Central memory CD8-positive, alpha-beta T cell (primary cell): ENCODE measurements at places on chromosomes 16 and 17.

DNA sequence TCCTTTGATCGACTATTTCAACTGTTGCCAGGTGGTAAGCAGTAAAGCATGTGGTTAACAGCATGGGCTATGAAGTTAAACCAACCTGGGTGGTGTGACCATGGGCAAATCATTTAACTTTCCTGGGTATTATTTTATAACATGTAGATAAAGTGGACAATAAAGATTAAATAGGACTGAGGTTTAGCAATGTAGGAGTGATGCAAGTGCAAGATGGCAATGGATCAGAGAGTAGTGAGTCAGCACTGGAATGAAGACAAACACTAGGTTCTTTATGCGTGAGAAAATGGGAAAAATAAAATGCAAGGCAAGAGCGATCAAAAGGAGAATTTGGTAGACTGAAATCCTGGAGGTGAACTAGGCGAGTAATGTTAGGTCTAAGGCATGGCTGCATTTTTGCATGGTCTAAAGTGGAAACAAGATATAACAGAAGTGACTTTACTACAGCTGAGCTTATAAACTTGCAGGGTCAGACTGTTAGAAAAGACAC, 222.4 kb upstream of the AXIN2 start:
- no peaks in the 10 kb centered on the region for H3K4me1 ChIP-seq
- H3K27me3 ChIP-seq, result peaks cover 20% of the 10 kb centered on the region
- no peak overlapping the region for H3K27ac ChIP-seq
- no peak overlapping the region for H3K4me3 ChIP-seq

DNA sequence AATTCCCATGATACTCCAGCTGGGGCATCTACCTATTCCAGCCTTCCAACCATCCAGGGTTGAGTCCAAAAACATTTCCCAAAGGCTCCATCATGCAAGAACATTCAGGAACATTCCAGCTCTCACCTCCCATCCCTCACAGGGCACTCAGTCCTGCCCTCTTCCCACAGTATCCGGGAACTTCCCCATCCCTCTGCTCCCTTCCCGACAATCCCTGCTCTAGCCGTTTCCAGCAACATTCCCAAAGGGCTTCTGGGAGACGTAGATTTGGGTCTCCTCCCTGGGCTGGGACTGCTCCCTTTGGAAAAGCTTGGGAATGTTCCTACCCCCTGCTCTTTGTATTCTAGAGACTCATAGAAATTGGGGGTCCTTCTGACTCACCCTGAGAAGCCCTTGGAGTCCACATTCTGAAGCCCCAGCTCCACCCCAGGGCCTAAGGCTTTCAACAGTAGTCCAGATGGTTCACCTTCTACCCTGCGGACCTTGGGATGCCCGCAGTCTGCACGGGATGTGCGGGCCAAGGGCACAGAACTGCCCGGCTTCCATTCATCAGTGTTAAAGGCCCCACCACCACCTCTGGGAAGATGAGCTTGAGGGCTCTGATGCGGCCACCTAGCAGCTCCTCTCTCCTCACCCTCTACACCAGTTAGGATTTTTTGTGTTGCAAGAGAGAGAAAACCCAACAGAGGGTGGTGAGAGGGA, 25.4 kb downstream of the NGFR start:
- H3K4me1 ChIP-seq, result peaks cover 6% of the 10 kb centered on the region
- H3K27ac ChIP-seq, result no peak overlapping the region
- H3K36me3 ChIP-seq, result peaks cover 4% of the 10 kb centered on the region
- H3K4me3 ChIP-seq, result no peak overlapping the region
- peaks cover 35% of the 10 kb centered on the region for H3K27me3 ChIP-seq

DNA sequence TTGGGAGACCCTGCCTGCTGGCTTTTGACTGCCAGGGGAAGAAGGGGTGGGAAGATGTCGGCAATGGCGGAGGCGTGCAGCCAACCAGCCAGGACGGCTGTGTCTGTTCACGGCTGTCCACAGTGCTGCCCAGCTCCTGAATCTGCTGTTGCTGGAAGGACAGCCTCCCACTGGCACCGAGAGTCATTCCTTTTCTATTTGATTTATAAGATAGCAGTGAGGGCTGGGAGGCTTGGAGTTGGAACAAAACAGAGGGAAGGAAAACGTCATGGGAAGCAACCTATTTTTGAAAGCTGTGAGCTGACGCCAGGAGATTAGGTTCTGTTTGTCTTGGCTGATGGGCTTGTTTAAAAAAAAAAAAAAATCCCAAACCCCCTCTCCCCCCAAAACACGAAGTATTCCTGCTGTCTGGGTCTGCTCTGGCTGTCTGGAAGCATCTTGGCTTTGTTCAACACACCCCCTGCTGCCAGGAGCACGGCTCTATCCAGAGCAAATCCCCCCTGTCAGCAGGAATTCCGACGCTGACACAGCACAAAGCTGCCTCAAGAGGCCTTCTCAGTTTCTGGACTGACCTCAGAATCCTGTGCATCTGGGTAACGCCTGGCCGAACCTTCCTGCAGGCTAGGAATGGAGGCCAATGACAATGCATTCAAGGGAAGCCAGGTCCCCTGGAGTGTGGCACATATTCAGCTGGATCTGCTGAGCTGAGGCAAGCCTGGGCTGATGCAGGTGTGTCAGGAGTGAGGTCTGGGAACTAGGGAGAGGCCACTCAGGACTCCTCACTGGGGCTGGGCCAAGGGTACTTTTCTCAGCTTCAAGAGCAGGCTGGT, 41.0 kb upstream of the SREBF1 start:
- H3K27me3 ChIP-seq, result no peaks in the 10 kb centered on the region
- H3K36me3 ChIP-seq, result peaks cover 18% of the 10 kb centered on the region
- no peak overlapping the region for H3K4me3 ChIP-seq
- no peak for DNase-seq
- H3K27ac ChIP-seq, result no peak overlapping the region

GRCh38 chr16:23691483-23692189, 12.9 kb downstream of the PLK1 start:
- DNase-seq, result no peak
- no peak overlapping the region for H3K4me3 ChIP-seq
- peaks cover 7% of the 10 kb centered on the region for H3K36me3 ChIP-seq
- no peak overlapping the region for H3K27ac ChIP-seq

- DNase-seq, result no peak
- H3K36me3 ChIP-seq, result peaks cover 28% of the 10 kb centered on the region
- no peak overlapping the region for H3K4me3 ChIP-seq
- peaks cover 39% of the 10 kb centered on the region for H3K4me1 ChIP-seq
Measured at GRCh38 chr17:46212634-46213435, 19.6 kb upstream of the KANSL1 start.

- DNase-seq, result no peak
- H3K36me3 ChIP-seq, result peaks cover 38% of the 10 kb centered on the region
- peak overlapping the region; percentile 96 for H3K27ac ChIP-seq
- peak overlapping the region; percentile 99 for H3K4me3 ChIP-seq
- peaks cover 70% of the 10 kb centered on the region for H3K4me1 ChIP-seq
- no peaks in the 10 kb centered on the region for H3K27me3 ChIP-seq
Measured at GRCh38 chr17:46192189-46192438, 1.1 kb downstream of the KANSL1 start.

GRCh38 chr17:51052235-51052634, 68.4 kb downstream of the SPAG9 start:
- H3K27me3 ChIP-seq, result no peaks in the 10 kb centered on the region
- no peak overlapping the region for H3K27ac ChIP-seq
- DNase-seq, result no peak

GRCh38 chr17:78374189-78374588, 4.3 kb upstream of the PGS1 start:
- no peaks in the 10 kb centered on the region for H3K27me3 ChIP-seq
- H3K4me1 ChIP-seq, result peaks cover 5% of the 10 kb centered on the region
- DNase-seq, result no peak
- no peak overlapping the region for H3K27ac ChIP-seq

GRCh38 chr17:9038380-9038779, 17.1 kb downstream of the NTN1 start:
- H3K27ac ChIP-seq, result no peak overlapping the region
- peaks cover 3% of the 10 kb centered on the region for H3K36me3 ChIP-seq
- H3K4me1 ChIP-seq, result no peaks in the 10 kb centered on the region

- H3K36me3 ChIP-seq, result peaks cover 32% of the 10 kb centered on the region
- DNase-seq, result no peak
- peaks cover 49% of the 10 kb centered on the region for H3K4me1 ChIP-seq
- H3K27me3 ChIP-seq, result no peaks in the 10 kb centered on the region
- H3K27ac ChIP-seq, result peak overlapping the region; percentile 38
- H3K4me3 ChIP-seq, result no peak overlapping the region
Measured at GRCh38 chr17:77145612-77146245, 5.0 kb downstream of the SEC14L1 start.

DNA sequence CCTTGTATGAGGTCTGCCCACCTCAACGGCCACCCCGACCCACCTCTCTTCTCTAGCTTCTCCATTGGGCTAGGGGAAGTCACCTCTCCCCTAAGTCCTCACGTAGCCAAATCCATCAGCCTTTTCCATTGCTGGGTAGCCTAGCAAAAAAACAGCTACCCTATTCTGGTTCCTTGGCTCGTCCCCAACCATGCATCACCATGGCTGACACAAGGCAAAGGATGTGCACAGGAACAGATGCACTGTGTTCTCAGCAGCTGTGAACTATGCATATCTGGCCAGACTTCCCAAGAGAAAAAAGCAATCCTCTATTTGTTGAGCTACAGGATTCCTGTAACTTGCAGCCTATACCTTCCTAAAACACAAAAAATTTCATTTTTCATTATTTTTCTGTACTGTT, 22.0 kb upstream of the FLCN start:
- no peaks in the 10 kb centered on the region for H3K27me3 ChIP-seq
- no peaks in the 10 kb centered on the region for H3K4me1 ChIP-seq
- DNase-seq, result no peak
- peaks cover 74% of the 10 kb centered on the region for H3K36me3 ChIP-seq
- H3K4me3 ChIP-seq, result no peak overlapping the region

GRCh38 chr17:64431534-64431933, 17.4 kb upstream of the MILR1 start:
- no peak overlapping the region for H3K4me3 ChIP-seq
- H3K27ac ChIP-seq, result no peak overlapping the region
- H3K36me3 ChIP-seq, result no peaks in the 10 kb centered on the region
- H3K4me1 ChIP-seq, result no peaks in the 10 kb centered on the region
- H3K27me3 ChIP-seq, result peaks cover 5% of the 10 kb centered on the region
- no peak for DNase-seq

DNA sequence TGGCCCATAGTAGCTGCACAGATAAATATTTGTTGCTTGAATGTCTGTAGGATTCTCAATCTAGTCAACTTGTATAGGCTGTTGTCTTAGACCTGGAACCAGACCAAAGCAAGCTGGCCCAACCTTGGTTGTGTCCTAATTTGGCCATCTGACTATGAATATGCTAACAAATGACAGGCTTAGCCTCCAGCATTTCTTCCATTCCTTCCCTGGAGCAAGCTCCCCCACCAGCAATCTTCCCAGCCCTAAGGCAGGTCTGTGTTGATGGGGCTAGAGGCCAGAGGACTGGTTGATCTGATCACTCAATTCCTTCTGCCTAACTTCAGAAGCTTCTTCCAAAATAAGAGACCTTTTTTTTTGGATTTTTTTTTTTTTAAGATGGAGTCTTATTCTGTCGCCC, 9.4 kb upstream of the PHOSPHO1 start:
- H3K36me3 ChIP-seq, result no peaks in the 10 kb centered on the region
- H3K27me3 ChIP-seq, result no peaks in the 10 kb centered on the region
- H3K4me1 ChIP-seq, result no peaks in the 10 kb centered on the region
- no peak overlapping the region for H3K27ac ChIP-seq

DNA sequence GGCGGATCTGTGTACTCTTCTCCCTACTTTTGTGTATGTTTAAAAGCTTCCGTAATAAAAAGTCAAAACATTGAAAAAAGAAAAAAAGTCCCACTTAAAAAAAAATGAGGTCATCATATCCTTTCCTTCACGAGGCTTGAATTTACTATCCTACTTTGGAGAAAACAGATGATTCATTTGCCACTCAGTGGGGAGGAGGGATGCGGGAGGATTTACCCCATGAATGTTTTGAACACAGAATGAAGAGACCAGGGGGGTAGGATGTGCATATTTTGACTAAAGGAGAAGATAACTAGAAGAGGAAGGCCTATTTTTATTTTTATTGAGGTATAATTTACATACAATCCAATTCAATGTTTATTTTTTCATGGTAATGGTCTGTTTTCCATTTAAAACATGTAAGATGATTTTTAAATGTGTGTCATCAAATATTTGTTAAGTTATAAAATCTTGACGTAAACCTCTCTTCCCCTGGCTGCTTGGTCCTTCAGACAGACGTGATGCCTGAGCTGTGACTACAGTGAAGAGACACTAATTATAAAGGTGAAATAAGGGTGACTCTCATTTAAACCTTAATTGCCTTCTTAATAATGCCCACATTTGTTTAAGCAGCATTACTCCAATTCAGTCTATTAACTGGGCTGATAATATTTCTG, 135.4 kb upstream of the AXIN2 start:
- H3K36me3 ChIP-seq, result no peaks in the 10 kb centered on the region
- peaks cover 68% of the 10 kb centered on the region for H3K27me3 ChIP-seq
- H3K27ac ChIP-seq, result no peak overlapping the region
- no peak for DNase-seq

GRCh38 chr16:57537194-57537505, 779 bp upstream of the CCDC102A start:
- no peak for DNase-seq
- no peaks in the 10 kb centered on the region for H3K27me3 ChIP-seq
- peak overlapping the region; percentile 84 for H3K27ac ChIP-seq
- peaks cover 78% of the 10 kb centered on the region for H3K4me1 ChIP-seq
- H3K36me3 ChIP-seq, result peaks cover 22% of the 10 kb centered on the region

DNA sequence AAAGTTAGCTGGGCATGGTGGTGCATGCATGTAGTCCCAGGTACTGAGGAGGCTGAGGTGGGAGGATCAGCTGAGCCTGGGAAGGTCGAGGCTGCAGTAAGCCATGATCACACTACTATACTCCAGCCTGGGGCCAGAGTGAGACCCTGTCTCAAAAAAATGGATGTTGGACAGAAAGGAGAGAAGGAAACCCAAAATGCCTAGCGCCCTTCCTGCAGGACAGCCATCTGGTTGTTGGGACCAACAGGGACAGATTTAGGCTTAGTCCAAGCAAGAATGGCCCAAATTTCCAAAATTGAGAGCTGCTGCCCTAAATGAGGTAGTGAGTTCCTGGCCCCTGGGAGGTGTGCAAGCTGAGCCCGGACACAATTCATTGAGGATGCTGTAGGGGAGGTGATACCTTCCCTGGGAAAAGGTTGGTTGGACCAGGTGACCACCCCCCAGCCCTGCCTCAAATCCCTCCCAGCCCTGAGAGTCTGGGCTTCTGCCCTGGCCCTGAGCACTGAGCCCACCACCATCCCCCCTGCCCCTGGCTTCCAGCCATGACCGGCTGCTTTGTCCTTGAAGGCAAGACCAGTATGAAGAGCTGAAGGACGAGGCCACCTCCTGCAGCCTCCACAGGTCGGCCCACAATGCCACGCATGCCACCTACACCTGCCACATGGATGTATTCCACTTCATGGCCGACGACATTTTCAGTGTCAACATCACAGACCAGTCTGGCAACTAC, 35.1 kb downstream of the IL21R start:
- H3K4me3 ChIP-seq, result no peak overlapping the region
- DNase-seq, result no peak
- H3K4me1 ChIP-seq, result peaks cover 20% of the 10 kb centered on the region
- H3K27ac ChIP-seq, result no peak overlapping the region
- peaks cover 74% of the 10 kb centered on the region for H3K36me3 ChIP-seq
- no peaks in the 10 kb centered on the region for H3K27me3 ChIP-seq

DNA sequence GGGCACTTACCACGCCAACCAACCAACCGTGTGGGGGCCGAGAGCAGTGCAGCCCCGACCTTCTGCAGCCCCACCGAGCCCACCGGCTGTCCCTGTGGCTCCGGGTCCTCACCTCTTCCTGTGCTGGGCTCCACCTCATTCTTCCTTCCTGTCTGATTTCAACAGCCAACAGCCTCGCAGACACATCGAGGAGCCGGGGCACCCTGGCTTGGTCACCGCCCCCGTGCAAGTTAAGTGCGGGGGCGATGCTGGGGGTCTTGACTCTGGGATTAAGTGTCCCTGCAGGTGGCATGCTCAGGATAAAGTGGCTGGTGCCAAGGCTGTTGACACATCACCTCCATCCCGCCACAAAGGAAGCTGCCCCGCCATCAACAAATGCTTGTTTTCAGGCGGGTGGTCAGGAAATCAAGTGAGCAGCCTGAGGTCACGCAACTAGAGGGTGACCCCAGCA, at the start of gene NLRC3:
TSS of gene NLRC3 (minus strand) at position 102 of the 451 bp plus-strand sequence. CDS start 12,367 bp downstream, outside the sequence.
- no peaks in the 10 kb centered on the region for H3K27me3 ChIP-seq
- DNase-seq, result peak; percentile 34
